Aorta (tissue), 5 donors: ENCODE measurements at places on chromosomes 5 and 9. TPM values are rescaled to one million over a fixed set of nuclear protein-coding genes. Genes with fewer than 3 reads are reported as not detected.

The PCDHGA2 gene
- 6.2 TPM for total RNA-seq

The PCDHB7 gene
- total RNA-seq: 5.0 TPM

The CACNA1B gene
- 0.03 TPM for total RNA-seq

The NR4A3 gene
- total RNA-seq: 60.3 TPM

The CCL27 gene
- total RNA-seq: not detected

The SPINK6 gene
- total RNA-seq: not detected

The TEX48 gene
- not detected for total RNA-seq

The EPB41L4A gene
- 38.6 TPM for total RNA-seq

The SPTAN1 gene
- 384 TPM for total RNA-seq

The PDZD2 gene
- total RNA-seq: 7.8 TPM

The SEMA5A gene
- total RNA-seq: 21.8 TPM

The SLC36A3 gene
- total RNA-seq: not detected

The PCDHB9 gene
- total RNA-seq: 3.8 TPM

GRCh38 chr5:73284220-73284795 lies 111.3 kb downstream of the TMEM174 start:
- H3K4me1 ChIP-seq: no peaks in the 10 kb centered on the region
- H3K27me3 ChIP-seq: no peaks in the 10 kb centered on the region
- H3K36me3 ChIP-seq: no peaks in the 10 kb centered on the region
- H3K4me3 ChIP-seq: no peak overlapping the region
- H3K27ac ChIP-seq: no peak overlapping the region

DNA sequence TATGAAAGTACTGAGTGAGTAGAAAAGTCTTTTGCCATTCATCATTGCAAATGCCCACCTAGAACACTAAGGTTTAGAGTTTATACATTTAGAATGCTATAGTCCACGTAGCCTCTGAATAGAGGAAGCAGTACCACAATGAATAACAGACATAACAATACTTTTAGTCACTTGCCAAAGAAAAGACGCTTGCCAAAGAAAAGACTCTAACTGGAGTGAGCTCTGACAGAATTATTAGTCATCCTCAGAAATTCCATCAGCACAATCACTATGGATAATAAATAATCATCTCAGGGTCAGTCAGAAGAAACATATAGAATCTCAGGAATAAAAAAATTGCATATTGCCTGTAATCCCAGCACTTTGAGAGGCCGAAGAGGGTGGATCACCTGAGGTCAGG lies 168.5 kb upstream of the TARS1 start:
- H3K4me1 ChIP-seq: peaks cover 17% of the 10 kb centered on the region
- no peaks in the 10 kb centered on the region for H3K27me3 ChIP-seq
- no peaks in the 10 kb centered on the region for H3K36me3 ChIP-seq
- H3K27ac ChIP-seq: no peak overlapping the region
- H3K4me3 ChIP-seq: no peak overlapping the region
- no peak for DNase-seq

DNA sequence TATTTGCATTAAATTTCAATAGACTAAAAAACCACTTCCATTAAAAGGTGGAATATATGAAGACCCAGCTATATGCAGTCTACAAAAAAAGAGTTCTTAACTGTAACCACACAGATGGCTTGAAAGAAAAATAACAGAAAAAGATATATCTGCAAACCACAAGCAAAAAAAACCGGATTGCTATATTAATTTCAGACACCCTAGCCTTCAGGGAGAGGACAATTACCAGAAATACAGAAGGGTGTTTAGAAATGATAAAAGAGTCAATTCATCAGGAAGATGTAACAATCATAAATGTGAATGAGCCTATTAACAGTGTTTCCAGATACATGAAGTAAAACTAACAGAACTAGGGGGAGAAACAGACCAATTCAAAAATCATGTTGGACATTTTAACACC lies 56.9 kb upstream of the SMIM23 start:
- no peak overlapping the region for H3K27ac ChIP-seq
- DNase-seq: no peak
- H3K4me1 ChIP-seq: no peaks in the 10 kb centered on the region

- H3K27me3 ChIP-seq: no peaks in the 10 kb centered on the region
- no peak overlapping the region for H3K27ac ChIP-seq
- H3K36me3 ChIP-seq: no peaks in the 10 kb centered on the region
- no peak for DNase-seq
- H3K4me3 ChIP-seq: no peak overlapping the region
These were observed 277.6 kb downstream of the ZNF608 start for GRCh38 chr5:124468671-124469411.

- DNase-seq: no peak
- H3K4me1 ChIP-seq: no peaks in the 10 kb centered on the region
- no peak overlapping the region for H3K27ac ChIP-seq
- no peak overlapping the region for H3K4me3 ChIP-seq
These were observed 12.0 kb upstream of the NEUROG1 start for GRCh38 chr5:135547590-135548254.

DNA sequence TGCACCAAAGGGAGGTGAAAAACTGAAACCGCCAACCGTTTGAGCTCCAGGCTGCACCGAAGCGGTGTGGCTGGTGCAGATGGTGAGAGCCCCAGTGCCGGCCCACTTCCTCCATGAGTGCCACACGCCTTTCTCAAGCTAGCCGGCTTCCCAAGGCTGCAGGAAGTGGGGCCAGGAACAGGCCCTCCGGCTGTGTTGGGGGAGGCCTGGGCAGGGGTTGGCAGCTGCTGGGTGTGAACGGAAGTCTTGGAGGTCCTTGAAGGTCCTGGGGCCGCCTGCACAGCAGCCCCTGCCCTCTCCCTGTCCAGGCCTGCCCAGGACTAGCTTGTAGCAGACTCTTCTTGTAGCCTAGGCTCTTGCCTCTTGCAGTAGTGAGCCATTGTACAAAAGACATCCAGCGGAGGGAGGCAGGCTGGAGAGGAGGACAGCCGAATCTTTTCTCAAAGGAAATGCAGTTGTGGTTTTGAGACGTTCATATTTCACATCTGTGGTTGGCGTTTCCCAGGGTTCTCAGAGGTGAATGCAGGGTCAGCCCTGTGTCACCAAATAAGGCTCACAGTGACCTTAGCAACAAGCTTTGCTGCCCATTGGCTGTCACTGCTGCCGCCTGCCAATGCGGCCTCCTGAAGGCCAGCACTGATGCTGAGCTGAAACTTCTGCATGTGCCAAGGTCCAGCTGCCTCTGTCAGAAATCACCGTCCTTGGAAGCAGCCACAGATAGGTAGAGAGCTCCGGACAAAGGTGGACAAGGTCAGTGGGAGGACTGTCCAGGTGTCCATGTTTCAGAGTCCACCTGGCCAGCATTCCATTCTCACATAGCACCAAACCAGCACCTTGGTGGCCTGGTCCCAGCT lies 23.9 kb downstream of the IRF1 start:
- H3K27me3 ChIP-seq: no peaks in the 10 kb centered on the region
- H3K4me1 ChIP-seq: no peaks in the 10 kb centered on the region
- no peak overlapping the region for H3K4me3 ChIP-seq

DNA sequence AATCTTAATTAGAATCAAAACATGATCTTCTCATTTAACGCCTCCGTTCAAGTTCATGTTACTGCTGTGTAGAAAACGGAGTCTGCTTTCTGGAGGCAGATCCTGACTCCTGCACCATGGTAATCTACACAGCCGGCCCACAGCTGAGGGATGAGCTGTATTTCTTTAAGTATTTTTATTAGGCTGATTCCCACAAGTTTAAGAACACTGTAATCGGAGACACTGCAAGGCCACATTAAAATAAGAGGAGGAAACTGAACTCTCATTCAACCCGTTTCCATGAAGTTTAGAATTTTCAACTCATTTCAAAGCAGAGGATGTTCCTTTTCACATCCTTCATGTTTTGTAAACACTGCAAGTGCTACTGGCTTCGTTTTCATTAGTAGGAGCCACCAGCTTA lies 372.2 kb downstream of the NFIB start:
- H3K4me1 ChIP-seq: peaks cover 3% of the 10 kb centered on the region
- no peaks in the 10 kb centered on the region for H3K27me3 ChIP-seq
- H3K27ac ChIP-seq: no peak overlapping the region
- no peak for DNase-seq
- H3K4me3 ChIP-seq: no peak overlapping the region

DNA sequence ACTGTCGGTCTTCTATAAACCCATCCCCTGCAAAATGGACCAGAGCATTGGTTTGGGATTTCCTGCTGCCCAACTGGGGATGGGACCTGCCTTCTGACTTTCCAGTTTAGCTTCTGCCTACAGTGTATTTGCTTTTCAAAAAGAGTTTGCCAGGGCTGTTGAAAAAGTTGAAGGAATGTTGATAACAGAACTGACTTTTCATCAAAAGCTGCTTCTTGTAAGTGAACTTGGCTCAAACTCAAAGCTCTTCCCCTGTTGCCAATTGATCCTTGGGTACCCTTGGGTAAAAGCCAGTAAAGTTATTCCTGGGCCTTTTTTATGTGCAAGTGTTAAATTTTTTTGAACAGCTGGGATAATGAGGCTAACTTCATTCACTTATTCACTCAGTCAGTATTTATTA lies 142.9 kb upstream of the SLC30A5 start:
- no peaks in the 10 kb centered on the region for H3K4me1 ChIP-seq
- no peak overlapping the region for H3K4me3 ChIP-seq
- no peaks in the 10 kb centered on the region for H3K36me3 ChIP-seq
- no peak overlapping the region for H3K27ac ChIP-seq
- no peaks in the 10 kb centered on the region for H3K27me3 ChIP-seq
- DNase-seq: no peak

GRCh38 chr9:33931326-33931725 lies 114.4 kb downstream of the UBE2R2 start:
- no peaks in the 10 kb centered on the region for H3K27me3 ChIP-seq
- peaks cover 9% of the 10 kb centered on the region for H3K36me3 ChIP-seq
- H3K27ac ChIP-seq: no peak overlapping the region
- H3K4me1 ChIP-seq: no peaks in the 10 kb centered on the region
- no peak for DNase-seq

- no peaks in the 10 kb centered on the region for H3K4me1 ChIP-seq
- H3K36me3 ChIP-seq: no peaks in the 10 kb centered on the region
- no peak overlapping the region for H3K27ac ChIP-seq
These were observed 181.2 kb downstream of the SLC12A2 start for GRCh38 chr5:128264564-128265360.

DNA sequence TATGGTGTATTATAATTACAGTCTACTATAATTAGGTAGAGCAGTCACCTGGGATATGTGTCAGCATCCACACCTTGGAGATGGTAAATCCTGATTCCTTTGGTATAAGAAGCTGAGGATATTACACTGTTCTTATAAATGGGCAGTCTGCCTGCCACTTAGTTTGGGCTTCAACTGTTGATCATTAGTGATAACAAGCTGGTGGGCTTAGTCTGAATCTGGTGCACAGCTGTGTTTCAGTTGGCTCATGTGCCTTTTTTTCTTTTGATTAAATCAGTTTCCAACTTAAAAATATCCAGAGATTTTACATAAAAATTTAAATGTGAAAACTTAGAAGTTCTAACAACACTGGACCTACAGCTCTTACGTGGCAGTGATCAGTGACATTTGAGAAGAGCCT lies 21.2 kb downstream of the LVRN start:
- no peak overlapping the region for H3K27ac ChIP-seq
- H3K27me3 ChIP-seq: no peaks in the 10 kb centered on the region
- DNase-seq: no peak
- H3K36me3 ChIP-seq: no peaks in the 10 kb centered on the region

GRCh38 chr5:2505217-2505616 lies 246.3 kb downstream of the IRX2 start:
- H3K27me3 ChIP-seq: no peaks in the 10 kb centered on the region
- H3K4me3 ChIP-seq: no peak overlapping the region
- DNase-seq: no peak

- H3K4me1 ChIP-seq: no peaks in the 10 kb centered on the region
- H3K36me3 ChIP-seq: no peaks in the 10 kb centered on the region
- no peak for DNase-seq
- no peak overlapping the region for H3K4me3 ChIP-seq
These were observed 74.8 kb downstream of the MEF2C start for GRCh38 chr5:88808153-88808552.

DNA sequence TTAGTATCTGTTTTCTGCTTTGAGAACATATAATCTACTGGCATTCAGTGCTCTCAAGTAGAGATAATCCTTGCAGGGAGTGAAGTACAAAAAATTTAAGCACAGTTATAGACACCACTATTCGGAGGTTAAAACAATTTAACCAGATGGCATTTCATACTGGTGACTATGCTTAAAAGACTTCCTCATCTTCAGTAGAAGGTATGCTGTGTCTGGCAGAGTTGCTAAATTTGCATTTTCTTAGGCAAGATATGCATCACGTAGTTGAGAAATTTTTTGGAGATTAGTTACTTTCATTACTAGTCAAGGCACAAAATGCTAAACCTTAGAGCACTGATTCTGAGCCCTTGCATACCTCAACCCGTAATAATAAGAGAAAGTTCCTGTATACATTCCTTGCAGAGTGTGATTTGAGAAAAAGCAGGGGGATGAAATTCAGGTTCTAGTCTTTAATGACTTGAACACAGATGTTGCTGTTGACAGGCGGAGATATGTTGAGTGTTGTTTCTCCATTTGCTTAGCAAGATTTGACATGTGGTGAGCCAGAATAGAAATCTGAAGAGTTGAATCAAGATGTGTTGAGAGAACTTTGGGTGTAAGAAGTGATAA lies 70.8 kb upstream of the STARD4 start:
- no peak overlapping the region for H3K4me3 ChIP-seq
- H3K4me1 ChIP-seq: no peaks in the 10 kb centered on the region

- H3K4me1 ChIP-seq: no peaks in the 10 kb centered on the region
- H3K27ac ChIP-seq: no peak overlapping the region
- H3K4me3 ChIP-seq: no peak overlapping the region
- no peaks in the 10 kb centered on the region for H3K27me3 ChIP-seq
- DNase-seq: no peak
These were observed 390.3 kb downstream of the PDE4D start for GRCh38 chr5:59503220-59503619.

GRCh38 chr5:62395210-62395950 lies 8.3 kb downstream of the DIMT1 start:
- no peaks in the 10 kb centered on the region for H3K27me3 ChIP-seq
- peaks cover 7% of the 10 kb centered on the region for H3K36me3 ChIP-seq
- H3K27ac ChIP-seq: no peak overlapping the region
- no peak overlapping the region for H3K4me3 ChIP-seq
- no peaks in the 10 kb centered on the region for H3K4me1 ChIP-seq
- no peak for DNase-seq

GRCh38 chr5:476102-476813 lies 33.3 kb downstream of the EXOC3 start:
- H3K27ac ChIP-seq: no peak overlapping the region
- H3K4me1 ChIP-seq: no peaks in the 10 kb centered on the region
- DNase-seq: peak; percentile 38
- no peak overlapping the region for H3K4me3 ChIP-seq
- H3K36me3 ChIP-seq: no peaks in the 10 kb centered on the region

GRCh38 chr9:135508211-135508820 lies 7.8 kb downstream of the MRPS2 start:
- DNase-seq: no peak
- H3K4me1 ChIP-seq: no peaks in the 10 kb centered on the region
- H3K27me3 ChIP-seq: no peaks in the 10 kb centered on the region
- H3K36me3 ChIP-seq: no peaks in the 10 kb centered on the region
- H3K27ac ChIP-seq: no peak overlapping the region

DNA sequence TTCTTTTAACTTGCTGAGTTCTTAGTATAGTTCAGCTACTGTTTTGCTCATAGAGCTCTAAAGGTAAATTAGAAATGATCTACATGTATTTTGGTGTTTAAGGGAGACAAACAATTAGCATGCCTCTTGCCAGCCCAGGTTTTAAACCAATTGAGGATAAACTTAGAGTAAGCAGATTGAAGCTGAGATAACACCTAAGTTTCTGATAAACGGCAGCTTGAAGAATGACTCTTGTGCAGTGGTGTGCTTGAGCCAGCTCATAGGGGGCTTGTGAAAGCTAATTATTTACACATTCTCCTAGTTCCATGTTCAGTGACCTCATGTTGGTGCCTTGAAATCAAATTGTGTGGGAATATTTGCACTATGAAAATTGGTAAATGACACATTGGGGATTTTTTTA lies 193.0 kb downstream of the PRR16 start:
- no peak overlapping the region for H3K27ac ChIP-seq
- H3K4me1 ChIP-seq: no peaks in the 10 kb centered on the region
- no peak overlapping the region for H3K4me3 ChIP-seq
- no peak for DNase-seq
- H3K27me3 ChIP-seq: no peaks in the 10 kb centered on the region
